ENCODE measurements at places on chromosomes 11 and 22. TPM values are rescaled to one million over a fixed set of nuclear protein-coding genes. Genes with fewer than 3 reads are reported as not detected.

The MYEOV gene
- total RNA-seq = 1.2 TPM

The AGBL2 gene
- not detected for total RNA-seq

The CDC42BPG gene
- 0.64 TPM for total RNA-seq

The SCARF2 gene
- total RNA-seq = 17.4 TPM

The SLC25A45 gene
- 3.5 TPM for total RNA-seq

All from glomerular endothelial cell (primary cell).